ENCODE measurements at places on chromosomes 5 and 9.

DNA sequence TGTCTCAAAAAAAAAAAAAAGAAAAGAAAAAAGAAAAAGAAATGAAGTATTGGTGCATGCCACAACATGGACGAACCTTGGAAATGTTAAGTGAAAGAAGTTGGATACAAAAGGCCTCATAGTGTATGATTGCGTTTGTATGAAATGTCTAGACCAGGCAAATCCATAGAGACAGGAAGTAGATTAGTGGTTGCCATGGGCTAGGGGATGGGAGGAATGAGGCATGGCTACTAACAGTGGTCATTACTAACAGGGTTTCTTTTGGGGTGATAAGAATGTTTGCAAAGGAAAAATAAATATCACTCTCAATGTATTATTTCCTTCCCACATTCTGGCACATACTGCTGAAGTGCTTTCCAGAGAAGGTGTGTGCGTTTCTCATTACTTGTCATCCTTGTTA is 44.1 kb downstream of the UGCG start:
- no peak for DNase-seq

DNA sequence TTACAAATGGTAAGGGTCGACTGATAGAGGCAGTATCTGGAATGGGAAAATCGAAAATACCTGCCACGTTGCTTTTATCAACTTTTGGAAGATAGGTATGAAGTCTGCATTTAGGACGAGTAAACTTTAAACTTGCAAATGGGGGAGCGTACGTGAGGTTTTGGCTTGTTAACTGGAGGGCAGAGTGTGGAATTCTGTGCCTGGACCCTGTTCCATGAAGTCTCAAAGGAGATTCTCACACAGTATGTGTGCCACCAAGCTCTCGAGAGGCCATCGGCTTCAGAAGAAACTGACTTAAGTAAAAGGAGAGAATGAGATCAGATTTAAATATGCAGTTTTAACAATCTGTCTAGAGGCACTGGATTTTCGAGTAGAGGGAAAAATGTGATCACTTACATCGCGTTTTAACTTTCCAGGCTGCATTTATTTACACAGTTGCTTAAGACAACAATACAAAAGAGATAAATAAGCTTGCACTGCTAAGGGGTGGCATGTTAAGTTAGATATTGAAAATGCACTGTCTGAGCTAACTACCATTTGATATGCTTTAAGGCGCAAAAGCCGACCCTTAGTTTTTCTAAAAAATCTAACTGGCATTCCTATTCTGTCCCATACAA is 401.6 kb downstream of the EBF1 start:
- DNase-seq: no peak

DNA sequence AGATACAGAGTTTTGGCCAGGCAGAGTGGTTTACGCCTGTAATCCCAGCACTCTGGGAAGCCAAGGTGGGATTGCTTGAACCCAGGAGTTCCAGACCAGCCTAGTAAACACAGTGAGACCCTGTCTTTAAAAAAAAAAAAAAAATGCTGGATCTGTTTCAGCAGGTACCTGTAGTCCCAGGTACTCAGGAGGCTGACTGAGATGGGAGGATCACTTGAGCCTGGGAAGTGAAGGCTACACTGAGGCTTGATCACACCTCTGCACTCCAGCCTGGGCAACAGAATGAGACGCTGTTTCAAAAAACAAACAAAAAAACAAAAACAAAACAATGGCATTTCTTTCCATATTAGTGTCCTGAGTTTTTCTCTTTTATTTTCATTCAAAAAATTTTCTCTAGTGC is 19.0 kb downstream of the UNC13B start:
- no peak for DNase-seq

DNA sequence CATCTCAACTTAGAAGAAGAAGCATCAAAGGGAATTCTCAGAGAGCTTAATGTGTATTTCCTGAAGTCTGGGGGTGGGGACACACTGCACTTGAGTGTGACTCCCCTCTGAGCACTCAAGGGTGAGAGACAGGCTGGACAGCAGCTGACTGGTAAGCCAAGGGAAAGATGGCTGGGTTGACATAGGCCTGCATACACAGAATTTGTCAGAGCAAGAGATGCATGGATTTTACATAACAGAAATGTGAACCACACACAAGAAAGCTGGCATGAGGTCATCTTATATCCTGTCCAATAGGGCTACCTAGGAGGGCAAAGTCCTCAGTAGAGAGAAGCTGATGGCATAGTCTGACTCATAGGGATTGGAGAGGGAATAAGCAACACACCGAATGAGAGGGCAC is 114.3 kb upstream of the EPB41L4A start:
- no peak for DNase-seq

DNA sequence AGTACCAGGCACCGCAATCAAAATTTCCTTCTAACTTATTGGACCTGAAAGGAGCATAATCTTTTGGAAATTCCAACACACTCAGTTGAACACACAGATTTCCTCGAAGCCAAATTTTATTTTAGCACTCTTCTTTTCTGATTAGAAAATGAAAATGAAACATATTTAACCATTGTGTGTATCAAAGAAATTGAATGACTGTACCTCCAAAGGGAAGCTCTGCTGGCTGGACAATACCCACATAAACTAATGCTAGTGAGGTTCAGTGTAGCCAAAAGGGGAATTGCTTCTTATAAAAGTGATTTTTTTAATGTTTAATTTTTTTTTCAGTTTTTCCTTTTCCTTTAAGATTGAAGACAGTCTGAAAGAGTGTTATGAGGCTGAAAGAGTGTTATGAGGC is 239.6 kb upstream of the NREP start:
- DNase-seq: no peak

GRCh38 chr9:83449983-83450382 is 88.2 kb downstream of the FRMD3 start:
- no peak for DNase-seq

GRCh38 chr5:133164759-133165158 is 112.9 kb downstream of the HSPA4 start:
- DNase-seq: no peak

DNA sequence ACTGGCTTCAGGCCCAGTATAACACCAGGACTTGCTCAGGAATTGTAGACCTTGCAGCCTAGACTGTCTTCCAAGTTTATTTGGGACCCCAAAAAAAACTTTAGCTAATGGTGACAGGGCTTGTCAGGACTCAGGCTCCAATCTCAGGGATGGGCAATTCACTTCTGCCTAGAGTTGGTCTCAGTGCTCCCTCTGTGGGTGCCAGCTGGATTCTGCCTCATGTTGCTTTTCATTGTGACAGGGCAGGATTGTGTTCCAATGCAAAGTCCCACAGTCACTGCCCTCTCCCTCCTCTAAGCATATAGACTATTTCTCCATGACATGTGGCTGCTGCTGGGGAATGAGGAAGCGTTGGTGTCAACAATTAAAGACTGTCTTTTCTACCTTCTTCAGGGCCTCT is 174.7 kb downstream of the CYLC2 start:
- DNase-seq: no peak

DNA sequence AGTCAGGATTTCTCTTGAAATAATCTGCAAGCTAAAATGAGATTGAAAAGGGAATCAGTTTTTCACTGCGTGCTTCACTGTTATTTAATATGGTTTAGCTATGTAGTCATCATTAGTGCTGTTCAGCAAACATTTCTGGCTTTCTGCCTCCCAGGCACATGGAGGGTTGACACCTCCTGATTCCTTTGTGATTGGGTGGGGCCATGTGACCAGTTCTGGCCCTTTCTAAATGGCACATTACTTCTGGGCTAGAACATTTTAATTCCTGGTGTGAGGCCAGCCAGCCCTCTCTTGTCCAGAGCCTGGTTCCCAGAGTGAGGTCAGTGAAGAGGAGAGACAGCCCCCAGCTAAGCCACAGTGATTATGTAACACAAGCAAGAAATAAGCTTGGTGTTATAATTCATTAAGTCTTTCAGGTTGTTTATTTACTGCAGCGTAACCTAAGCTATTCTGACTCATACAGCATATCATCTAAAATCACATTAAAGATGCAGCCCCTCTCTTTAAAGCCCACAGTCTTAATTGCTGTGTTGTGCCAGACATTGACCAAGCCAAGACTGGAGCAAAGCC is 17.4 kb upstream of the ARSI start:
- peak; percentile 32 for DNase-seq

DNA sequence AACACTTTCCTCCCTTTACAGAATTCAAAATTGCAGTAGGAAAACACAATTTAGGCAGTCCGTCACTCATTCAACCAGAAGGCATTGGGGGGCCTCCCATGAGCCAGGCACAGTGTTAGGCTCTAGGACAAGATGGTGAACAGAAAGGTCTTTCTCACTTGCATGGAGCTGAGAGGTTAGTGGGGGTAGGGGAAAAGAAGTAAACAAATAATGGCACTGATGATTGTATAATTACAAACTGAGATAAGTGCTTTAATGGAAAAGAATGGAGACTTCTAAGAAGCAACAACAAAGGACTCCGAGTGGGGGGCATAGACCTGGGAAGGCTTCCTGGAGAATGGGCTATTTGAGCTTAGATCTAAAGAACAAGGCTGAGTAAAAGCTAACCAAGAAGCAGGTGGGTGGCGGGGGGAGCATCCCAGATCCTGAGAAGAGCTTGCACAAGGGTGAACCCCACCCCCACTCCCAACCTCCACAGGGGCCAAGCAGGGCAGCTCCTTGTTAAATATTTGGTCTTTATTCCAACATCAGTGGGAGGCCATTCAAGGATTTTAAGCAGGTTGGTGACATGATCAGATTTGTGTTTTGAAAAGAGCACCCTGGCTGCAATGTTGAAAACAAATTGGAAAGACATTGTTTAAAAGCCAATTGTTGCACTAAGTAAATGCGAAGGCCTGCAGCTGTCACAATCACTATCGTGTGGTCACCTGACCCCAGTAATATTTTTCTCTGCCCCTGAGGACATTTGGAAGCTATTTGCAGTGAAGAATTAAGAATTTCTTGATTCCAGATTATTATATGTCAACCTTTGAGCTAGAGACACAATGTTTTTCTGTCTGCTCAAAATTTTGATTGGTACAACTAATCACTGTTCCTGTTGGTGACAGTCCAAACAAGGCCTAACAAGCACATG is 73.9 kb upstream of the EFNA5 start:
- DNase-seq: no peak

DNA sequence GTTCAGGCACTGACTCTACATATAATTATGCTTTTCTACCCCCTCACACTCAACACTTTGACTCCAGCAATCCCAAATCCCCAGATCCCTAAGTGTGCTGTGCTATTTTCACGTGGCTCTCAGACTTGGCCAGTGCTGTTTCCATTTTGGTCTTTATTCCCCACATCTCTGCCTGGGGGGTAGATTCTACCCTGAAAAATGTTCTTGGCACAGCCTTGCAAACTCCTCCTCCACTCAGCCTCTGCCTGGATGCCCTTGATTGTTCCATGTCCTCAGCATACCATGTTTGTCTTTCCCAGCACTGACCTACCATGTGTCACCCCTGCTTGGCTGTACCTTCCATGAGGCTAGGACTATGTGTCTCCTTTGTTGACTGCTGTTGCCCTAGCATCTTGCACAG is 43.0 kb downstream of the FXN start:
- DNase-seq: no peak

- no peak for DNase-seq
Observed at GRCh38 chr9:136075881-136076678, 19.0 kb downstream of the NACC2 start.

DNA sequence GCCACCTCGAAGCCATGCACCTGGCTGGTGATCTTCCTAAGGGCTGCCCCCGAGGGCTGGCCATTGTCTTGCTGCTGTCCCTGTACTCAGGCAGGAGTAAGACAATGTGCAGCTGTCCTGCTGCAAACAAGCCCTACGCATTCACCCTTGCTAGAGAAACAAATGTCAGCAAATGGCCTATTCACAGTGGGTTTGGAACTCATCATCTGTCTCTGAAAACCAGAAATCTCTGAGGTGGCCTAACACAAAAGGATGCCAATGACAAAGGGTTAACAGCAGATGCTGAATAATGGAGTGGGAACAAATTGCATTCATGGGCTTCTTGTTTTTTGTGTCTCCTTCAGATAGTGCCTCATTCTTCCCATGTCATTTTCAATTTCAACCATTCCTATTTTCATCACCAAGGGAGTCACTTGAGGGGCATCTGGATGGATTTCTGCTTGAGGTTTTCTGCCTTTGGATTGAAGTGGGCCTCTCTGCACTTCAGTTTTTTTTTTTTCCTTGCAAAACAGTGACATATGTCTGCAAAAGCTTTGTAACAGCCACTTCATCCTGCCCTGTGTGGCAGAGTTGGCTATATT is 261.6 kb upstream of the VLDLR start:
- no peak for DNase-seq

DNA sequence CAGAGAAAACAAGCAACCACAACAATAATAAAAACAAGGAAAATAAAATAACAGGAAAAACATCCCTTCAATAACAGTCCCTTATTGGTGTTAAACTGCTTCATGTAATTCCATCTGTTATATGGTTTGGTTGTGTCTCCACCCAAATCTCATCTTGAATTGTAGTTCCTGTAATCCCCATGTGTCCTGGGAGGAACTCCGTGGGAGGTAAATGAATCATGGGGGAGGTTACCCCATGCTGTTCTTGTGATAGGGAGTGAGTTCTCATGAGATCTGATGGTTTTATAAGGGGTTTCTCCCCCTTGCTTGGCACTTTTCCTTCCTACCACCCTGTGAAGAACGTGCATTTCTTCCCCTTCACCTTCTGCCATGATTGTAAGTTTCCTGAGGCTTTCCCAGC is 369.8 kb downstream of the TMEM232 start:
- no peak for DNase-seq

DNA sequence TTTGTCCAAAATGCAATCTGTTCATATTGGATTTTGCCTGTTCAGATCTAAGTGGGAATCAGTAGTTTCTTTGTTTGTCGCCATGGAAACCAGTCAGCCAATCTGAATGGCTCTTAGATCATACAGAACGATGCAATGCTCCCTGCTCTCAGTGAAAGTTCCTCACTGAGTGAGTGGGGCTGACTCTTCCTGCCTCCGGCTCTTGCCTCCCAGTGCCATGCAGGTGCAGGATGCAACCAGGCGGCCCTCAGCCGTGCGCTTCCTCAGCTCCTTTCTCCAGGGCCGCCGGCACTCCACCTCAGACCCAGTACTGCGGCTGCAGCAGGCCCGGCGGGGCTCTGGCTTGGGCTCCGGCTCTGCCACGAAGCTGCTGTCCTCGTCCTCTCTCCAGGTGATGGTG is at the start of gene PTPDC1:
TSS of gene PTPDC1 (plus strand) at position 151 of the 400 bp plus-strand sequence. CDS start at position 218, 67 bp downstream.
- DNase-seq: peak; percentile 90

DNA sequence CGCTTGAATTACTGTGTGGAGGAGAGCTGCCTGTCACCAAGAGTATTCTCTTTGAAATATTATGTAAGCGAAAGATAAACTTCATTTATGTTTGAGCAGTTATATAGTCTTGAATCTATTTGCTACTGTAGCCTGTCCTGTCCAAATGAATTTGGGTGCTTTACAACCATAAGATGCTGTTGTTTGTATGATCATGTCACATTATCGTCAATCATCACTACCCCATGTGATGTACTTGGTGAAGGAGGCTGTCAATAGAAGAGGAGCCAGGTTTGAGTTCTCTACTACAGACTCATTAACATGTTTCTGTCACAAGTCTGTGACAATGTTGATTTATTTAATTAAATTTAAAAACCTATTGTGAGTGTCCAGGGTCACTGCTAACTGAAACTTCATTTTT is 403.3 kb upstream of the MEF2C start:
- no peak for DNase-seq

DNA sequence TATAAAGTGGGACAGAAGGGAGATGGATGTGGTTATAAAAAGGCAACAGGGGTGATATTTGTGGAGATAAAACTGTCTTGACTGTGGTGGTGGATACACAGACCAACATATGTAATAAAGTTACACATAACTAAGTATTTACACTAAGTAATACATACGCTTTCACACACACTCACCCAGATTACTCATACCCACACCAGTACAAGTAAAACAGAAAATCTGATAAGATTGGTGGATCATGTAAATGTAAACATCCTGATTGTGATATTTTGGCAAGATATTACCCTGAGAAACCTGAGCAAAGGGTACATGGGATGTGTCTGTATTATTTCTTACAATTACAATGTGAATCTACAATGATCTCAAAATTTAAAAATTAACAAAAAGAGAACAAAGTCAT is 53.3 kb upstream of the SLIT3 start:
- no peak for DNase-seq
